ENCODE measurements at places on chromosomes 12 and 14.
A peak's percentile ranks its signal among the peaks of the same experiment; 100 is the strongest.

- DNase-seq = no peak
These were observed 49.8 kb upstream of the CCDC63 start for GRCh38 chr12:110796952-110797351.

DNA sequence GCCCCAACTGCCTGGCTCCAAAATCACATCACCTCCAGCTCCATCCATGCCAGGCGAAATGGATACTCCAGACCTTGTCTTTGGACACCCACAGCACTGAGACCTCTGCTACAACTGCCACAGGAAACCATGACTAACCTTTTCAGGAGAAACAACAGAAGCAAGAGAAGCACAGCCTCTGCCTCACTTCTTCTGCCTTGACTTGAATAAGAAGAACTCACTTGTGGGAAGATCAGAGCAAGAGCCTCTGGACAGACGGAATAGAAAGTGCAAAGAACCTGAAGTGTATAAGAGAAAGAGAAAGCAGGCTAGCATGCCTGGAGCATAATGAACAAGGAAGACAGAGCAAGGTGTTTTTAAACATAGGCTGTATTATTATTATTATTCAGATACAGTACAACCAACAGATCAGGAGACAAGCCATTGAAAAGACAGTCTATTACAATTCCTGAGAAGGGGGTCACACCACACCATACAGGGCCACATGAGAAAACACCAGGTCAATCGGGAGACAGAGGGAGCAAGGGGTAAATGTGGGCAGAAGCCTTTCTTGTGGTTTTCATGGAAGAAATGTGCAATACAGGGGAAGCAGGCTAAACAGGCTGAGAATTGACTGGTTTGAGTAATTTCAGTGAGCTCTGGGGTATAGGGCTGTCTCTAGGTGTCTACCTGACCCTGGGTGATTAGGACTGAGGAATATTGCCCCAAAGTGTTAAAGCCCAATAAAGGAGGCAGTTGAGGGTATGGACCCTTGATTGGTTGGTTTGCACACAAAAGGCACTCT is 7.4 kb upstream of the OR10P1 start:
- no peak for DNase-seq

DNA sequence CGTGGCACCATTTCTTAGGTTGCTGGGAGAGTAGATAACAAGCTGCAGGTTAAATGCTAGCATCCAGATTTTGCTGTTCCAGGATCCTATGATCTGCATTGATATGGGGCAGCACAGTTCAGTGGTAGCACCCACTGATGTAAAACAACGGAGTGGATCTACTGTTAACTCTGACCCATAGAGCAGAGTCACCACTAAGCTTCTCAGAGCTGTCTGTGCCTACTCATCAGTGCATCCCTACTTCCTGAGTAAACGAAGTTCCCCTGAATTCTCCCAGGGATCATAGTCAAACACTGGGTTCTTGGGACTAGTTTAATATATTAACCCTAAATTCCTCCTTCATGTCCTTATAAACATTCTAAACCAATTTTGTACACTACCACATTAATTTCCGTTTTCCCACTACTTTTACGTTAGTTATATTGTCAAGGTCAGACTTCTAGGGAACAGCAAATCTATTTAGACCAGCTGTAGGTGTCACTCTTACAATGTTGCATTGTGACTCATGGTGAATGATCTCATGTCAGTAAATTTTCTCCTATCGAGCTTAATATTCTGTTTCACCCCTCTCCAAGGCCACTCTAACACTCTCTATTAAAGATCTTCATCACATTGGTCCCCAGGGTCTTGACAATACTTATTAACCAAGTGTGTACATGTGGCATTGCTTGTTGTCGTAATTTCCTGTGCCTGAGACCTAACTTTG is 10.3 kb downstream of the RERGL start:
- no peak for DNase-seq

- DNase-seq = no peak
These were observed 7.7 kb upstream of the SERPINA6 start for GRCh38 chr14:94330857-94331256.

- no peak for DNase-seq
These were observed 35.0 kb upstream of the KCNA5 start for GRCh38 chr12:5008661-5009060.

DNA sequence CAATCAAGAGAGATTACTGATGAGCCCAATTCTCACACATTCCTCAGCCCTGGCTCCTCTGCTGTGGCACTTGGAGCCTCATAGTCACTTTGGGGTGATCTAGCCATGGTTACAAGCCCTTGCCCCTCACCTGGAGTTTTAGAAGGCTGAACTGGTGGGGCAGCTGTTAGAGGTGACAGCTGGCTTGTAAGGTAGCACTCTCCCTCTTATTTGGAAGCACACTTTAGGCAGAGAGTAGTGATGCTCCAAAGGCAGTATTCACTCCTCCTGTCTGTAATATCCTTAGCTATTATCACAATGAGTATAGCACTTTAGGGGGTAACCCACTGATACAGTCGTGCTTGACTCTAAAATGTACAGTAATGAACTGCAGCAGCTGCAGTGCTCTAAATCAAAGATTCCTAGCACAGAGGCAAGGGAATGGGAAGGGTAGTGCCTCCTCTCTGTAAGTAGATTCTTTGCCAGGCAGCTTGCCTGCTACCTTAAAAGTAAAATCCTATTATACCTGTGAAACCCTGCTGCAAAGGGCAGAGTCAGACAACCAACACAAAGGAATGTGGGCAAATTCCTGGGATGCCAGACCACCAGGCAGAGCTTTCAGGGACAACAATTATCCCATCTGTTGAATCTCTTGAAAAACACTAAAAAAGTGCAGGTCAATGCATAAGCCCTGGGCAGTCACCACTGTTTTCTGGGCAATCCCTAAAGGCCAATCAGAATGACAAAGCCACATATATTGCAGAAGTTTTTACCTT is 336.3 kb downstream of the NOVA1 start:
- no peak for DNase-seq

DNA sequence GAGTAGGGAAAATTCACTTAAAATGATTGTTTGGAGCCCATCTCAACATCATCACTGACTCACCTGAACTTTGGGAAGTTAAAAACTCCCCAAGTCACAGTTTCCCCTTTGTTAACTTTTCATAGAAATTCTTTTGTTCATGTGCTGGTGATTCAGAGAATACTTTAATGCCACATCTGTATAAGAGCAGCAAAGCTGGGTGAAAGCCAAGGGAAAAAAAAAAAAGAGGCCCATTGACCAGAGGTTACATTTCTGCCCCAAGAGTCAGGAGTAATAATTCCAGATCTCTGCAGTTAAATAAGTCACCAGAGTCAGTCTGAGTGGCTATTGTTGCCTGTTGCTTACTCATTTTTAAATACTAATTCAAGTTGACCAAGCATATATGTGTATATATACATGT is 136.4 kb upstream of the LGR5 start:
- DNase-seq = no peak

GRCh38 chr12:124742678-124743077 is 121.0 kb downstream of the SCARB1 start:
- DNase-seq = no peak

- DNase-seq = no peak
These were observed 283.5 kb upstream of the RGS6 start for GRCh38 chr14:71648725-71649124.

GRCh38 chr14:85442996-85443395 is 86.9 kb upstream of the FLRT2 start:
- no peak for DNase-seq

- DNase-seq = no peak
These were observed 4.1 kb downstream of the GLRX5 start for GRCh38 chr14:95538801-95539509.

DNA sequence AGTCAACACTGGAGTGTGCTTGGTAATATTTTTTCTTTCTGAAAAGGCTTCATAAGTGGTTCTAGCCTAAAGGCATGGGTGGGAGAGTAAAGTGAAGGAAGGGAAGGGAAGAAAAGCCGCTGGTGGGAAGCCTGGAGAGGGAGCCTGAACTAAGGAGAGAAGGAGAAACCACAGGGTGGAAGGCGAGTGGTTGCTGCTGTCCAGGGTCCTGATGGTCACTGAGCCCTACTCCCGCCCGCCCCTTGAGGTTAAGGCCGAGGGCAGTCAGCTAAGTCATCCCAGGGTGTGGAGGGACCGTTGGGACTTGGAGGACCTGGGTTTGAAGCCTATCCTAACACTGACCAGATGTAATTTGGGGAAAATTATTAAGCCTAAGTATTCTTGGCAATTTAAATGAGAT is 189.1 kb downstream of the PIWIL1 start:
- DNase-seq = no peak

DNA sequence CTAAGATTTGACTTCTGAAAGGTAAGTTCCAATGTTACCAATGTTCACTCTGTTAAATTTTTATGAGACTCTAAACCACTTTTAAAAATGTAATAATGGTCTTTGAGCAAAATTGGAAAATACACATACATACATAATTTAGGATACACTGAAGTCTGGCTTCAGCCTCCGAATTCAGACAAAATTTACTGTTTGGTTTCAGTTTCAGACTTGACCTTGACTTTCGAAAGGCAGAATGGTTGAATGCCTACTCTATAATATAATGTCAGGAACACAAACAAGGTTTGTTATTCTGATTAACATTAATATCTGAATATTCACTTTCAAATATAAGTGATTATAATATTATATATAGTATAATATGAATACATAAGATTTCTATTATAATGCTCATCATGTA is 74.1 kb upstream of the KRAS start:
- DNase-seq = no peak

DNA sequence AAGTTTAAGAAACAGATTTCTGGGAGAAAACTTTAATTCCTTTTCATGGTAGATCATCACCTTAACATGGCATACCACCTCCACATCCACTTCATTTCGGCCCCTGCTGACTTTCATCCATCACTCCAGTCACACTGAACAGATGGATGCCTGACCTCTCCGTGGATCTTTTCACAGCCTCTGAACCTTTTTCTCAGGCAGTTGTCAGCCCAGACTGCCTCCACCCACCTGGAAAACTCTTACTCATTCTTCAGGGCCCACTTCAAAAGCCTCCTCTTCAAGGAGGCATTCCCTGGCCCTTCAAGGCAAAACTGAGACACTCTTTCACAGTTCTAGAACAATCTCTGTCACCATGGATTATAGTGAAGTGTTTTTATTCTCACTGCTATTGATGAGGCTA is 52.9 kb downstream of the GXYLT1 start:
- no peak for DNase-seq

- DNase-seq = no peak
These were observed 298.1 kb upstream of the PRICKLE1 start for GRCh38 chr12:42887657-42888056.

DNA sequence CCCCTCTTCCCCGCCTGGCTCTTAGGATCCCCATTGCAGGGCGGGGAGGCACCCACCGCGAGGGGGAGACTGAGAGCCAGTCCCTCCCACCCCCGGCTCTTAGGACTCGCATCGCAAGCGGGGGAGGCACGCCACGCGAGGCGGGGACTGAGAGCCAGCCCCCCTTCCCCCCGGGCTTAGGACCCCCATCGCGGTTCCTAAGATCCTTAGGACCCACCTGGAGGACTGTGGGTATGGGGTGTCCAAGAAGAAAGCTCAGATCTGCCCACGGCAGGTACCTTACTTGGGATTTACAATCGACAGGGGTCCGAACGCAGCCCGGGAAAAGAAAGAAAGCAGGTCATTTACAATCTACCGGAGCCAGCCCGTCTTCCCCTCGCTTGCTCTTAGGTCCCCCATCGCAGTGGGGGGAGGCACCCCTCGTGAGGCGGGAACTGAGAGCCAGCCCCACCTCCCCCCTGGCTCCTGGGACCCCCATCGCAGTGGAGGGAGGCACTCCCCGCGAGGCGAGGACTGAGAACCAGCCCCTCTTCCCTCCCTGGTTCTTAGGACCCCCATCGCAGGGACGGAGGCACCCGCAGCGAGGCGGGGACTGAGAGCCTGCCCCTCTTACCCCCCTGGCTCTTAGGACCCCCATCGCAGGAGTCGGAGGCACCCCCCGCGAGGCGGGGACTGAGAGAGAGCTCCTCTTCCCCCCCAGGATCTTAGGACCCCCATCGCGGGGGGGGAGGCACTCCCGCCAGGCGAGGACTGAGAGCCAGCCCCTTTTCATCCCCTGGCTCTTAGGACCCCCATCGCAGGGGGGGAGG is 43.7 kb downstream of the DDX11 start:
- DNase-seq = peak; percentile 62

DNA sequence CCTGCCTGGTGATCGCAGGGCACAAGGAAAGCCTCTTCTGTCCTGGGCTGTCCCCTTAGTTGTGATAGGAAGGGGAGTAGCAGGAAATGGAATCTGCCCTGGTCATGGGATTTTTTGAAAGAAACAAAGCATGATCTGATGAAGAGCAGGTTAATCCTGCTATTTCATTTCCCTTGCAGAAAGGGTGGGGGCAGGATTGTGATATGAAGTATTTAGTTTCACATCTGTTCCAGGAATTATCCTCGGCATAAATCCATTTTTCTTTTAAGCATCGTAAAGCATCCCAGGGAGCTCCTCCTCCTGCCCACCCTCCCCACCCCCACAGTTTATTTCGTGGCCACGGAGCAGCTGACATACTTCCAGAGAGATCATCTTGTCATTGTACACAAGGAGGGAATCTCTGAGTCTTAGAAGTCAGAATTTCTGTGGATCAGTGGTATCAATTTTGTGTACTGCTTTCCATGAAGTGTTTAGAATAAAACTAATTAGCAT is 53.1 kb downstream of the TGFB3 start:
- no peak for DNase-seq

DNA sequence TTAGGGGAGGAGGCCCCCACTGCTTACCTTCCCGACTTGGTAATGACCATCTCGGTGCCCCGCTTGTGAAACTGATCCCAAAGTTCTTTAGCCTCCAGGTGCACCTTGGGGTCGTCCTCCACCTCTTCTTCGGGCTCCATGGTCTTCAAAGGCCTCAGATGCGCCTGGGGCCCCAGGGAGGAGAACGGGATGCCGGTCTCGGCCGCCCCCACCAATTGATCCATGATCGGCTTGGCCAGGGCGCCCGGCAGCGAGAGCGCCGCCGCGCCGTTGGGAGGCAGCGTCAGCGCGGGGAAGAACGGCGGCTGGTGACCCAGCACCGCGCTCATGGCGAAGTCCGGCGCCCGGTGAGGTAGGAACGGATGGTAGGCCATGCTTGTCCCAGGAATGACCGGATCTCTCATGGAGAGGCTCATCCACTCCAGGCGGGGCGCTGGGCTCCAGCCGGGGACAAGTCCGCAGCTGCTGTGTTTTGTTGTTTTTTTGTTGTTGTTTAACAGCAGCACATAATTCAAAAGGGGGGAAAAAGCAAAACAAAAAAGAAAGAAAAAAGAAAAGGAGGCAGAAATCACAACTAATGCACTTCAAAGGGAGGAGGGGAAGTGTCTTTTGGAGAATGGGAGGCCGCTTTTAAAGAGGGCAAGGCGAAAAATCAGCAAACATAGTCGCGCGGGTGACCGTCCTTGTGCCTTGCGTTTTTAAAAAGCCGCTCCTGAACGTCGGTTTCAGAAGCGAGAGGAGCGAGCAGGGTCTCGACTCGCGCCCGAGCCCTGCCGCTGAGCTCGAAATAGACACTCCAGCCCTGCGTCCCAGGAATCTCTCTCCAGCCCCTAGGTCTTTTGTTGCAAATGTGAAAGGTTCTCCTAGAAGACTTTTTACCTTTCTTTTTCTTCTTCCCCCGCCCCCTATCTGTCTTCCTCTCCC is 928 bp downstream of the TBX3 start:
- DNase-seq = no peak

DNA sequence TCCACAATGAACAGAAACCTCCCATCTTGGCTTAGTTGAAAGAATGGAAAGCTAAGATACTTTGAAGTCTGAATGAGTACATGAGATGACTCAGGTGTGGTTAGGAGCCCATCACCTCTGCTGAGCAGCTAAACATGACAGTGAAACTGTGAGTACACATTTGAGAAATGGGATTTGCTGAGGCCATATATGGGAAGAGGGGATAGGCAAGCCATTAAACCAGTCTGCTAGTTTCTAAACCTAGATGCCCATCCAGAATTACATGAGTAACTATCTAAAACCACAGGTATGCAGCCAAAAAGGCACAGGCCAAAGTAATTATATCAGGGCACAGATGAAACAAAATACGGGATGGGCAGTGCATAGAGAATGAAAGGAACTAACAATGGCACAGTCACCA is 41.2 kb downstream of the NKX2-1 start:
- no peak for DNase-seq

Data from naive thymus-derived CD8-positive, alpha-beta T cell (primary cell).